Activated CD8-positive, alpha-beta memory T cell treated with anti-CD3 and anti-CD28 coated beads for 1 hour (primary cell): ENCODE measurements at places on chromosomes 4 and X.

GRCh38 chr4:47270201-47270888 is 193.2 kb downstream of the COMMD8 start:
- no peak for DNase-seq

DNA sequence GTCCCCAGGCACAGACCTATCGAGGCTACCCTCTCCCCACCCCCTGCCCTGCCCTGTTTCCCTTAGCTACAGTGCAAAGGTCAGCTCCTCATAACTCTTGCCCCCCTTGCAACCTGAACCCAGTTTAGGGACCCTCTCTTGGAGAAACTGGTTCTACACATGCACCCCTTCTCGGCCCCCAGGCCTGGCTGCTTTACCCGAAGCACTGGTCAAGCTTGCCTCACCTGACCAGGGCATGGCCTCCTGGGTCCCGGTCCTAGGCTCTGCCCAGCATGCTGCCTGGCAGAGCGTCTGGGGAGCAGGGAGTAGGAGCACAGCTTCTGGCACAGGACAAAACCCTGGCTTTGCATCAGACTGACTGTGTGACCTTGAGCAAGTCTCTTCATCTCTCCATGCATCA is 28.0 kb downstream of the ZNF185 start:
- DNase-seq: no peak

GRCh38 chr4:47831026-47831679 is 6.7 kb downstream of the CORIN start:
- DNase-seq: no peak

DNA sequence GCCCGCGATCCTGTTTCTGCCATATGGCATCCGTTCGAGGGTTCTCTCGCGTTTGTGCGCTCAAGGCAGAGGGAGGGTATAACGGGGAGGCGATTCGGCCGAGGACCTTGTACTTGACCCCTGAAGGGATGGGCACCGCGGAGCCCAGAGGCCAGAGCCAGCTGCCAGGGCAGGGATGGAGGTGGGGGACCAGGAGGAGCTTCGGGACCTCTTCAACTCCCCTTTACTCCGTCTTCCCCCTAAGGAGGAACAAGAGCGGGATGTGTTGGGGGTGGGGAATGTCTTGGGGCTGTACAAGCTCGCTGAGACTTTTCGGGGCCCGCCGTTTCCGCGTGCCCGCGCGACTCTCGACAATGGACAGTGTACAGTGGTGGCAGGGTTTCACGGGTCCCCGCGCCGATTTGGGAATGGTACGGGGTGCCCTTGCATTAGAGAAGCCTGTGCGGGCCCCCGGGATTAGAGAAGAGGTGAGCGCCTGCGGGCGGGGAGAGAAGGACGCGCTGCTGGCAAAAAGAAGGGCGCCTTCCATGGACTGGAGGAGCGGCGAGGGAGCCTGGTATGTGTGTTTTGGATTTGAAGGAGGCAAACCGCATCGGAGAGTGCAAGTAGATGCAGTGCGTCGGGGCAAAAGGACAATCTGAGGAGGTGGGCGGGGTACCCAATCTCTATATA is 760 bp downstream of the UGT8 start:
- no peak for DNase-seq

- no peak for DNase-seq
Measured at GRCh38 chr4:156999175-156999517, 27.5 kb upstream of the PDGFC start.

- DNase-seq: no peak
Measured at GRCh38 chrX:130793975-130794374, 109.0 kb downstream of the ENOX2 start.

DNA sequence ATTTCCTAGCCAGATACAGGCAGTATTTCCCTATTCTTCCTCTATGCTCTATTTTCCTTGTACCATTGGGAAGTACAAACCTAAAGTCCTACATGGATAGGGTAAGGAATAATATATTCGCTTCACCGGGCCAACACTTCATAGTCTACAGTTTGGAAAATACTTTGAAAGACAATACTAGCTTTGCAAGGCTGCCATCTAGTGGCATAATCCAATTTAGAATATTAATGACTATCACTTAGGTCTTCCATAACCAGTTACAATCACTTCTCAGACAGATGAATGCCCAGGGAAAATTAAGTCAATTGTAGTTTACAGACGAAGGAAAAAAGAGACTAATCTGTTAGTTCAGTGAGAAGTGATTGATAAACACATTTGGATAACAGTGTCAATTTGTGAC is 141.0 kb upstream of the FAM47C start:
- no peak for DNase-seq

DNA sequence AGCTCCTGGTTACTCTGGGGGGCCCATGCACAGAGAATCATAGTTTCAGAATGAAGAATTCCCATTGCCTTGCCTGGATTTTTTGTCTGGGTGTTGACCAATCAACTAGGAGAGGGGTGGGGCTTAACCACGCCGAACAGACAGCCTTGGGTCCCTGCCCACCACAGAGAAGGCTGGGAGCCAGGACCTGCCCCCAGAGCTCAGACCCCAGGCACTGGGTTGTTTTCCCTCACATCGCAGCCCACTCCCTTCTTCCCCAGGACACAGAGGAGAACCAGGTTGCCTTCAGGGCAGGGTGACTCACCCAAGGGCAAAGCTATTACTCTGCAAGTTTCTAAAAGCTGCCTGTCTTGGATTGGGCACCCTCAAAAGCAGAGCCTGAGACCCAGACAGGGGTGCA is 23.3 kb upstream of the CRMP1 start:
- no peak for DNase-seq

DNA sequence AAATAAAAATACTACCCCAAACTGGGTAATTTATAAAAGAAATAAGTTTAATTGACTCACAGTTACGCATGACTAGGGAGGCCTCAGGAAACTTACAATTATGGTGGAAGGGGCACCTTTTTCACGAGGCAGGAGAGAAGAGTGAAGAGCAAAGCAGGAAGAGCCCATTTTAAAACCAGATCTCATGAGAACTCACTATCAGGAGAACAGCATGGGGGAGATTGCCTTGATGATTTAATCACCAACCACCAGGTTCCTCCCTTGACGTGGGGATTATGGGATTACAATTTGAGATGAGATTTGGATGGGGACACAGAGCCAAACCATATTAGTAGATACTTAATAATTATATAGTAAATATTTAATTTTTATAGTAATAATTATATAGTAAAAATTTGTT is 10.1 kb downstream of the CISD2 start:
- DNase-seq: no peak

GRCh38 chr4:100177126-100177525 is 13.1 kb downstream of the DDIT4L start:
- no peak for DNase-seq

GRCh38 chr4:154019811-154020210 is 230.9 kb upstream of the SFRP2 start:
- no peak for DNase-seq

GRCh38 chr4:176508780-176509331 is 189.1 kb downstream of the SPCS3 start:
- DNase-seq: no peak

- no peak for DNase-seq
Measured at GRCh38 chr4:650461-650860, 23.6 kb downstream of the ATP5ME start.

GRCh38 chrX:35890699-35891098 is 28.8 kb upstream of the CFAP47 start:
- no peak for DNase-seq

DNA sequence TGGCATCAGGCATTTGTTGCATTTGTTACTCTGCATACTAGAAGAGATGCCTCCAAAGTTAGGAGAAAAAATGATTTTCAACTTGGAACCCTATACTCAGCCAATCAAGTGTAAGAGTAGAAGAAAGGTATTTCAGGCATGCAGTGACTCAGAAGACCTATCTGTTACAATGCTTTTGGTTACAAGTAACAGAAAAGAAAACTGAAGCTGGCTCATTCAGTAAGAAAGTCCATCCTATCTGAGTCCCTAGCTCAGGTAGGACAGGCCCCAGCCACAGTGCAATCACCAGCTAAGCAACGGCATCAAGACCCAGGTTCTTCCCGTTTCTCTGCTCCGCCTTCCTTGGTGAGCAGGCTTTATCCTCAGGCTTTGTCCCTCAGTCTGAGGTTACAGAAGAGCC is 23.3 kb downstream of the MECP2 start:
- DNase-seq: no peak

- no peak for DNase-seq
Measured at GRCh38 chrX:153884590-153884989, 1.4 kb downstream of the L1CAM start.

- DNase-seq: no peak
Measured at GRCh38 chrX:21174439-21174838, 199.8 kb upstream of the CNKSR2 start.

DNA sequence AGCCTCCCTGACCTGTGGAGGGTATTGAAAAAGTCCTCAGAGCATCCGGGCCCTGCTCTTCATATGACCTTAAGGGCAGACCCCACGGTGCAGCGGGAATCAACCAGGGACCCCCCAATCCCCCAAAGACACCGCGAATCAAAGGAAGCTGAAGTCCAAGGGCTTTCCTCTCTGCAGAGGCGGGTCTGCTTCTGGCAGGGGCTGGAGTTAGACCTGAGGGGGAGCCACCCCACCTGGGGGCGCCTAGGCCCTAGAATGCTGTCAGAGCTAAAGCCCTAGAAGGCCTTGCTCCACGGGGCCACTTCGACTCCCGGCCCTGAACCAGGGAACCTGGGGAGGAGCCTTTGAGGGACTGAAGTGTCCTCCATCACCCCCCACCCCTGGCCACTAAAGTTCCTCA is 2.8 kb upstream of the HAUS7 start:
- no peak for DNase-seq

- no peak for DNase-seq
Measured at GRCh38 chrX:13250826-13251580, 68.8 kb downstream of the ATXN3L start.

DNA sequence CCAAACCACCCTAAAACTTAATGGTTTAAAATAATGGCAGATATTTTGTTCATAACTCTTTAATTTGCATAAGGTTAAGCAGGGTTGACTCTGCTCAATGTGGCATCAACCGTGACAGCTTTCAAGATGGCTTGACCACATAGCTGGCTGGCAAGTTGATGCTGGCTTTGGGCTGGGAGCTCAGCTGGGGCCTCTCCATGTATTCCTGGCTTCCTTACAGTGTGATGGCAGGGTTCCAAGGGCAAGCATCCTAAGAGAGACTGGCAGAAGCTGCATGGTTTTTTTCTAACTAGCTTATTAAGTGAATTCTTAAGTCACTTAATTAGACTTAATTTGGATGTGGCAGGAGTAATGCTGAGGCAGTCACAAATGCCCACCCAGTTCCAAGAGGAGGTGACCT is 4.5 kb downstream of the RP2 start:
- no peak for DNase-seq

DNA sequence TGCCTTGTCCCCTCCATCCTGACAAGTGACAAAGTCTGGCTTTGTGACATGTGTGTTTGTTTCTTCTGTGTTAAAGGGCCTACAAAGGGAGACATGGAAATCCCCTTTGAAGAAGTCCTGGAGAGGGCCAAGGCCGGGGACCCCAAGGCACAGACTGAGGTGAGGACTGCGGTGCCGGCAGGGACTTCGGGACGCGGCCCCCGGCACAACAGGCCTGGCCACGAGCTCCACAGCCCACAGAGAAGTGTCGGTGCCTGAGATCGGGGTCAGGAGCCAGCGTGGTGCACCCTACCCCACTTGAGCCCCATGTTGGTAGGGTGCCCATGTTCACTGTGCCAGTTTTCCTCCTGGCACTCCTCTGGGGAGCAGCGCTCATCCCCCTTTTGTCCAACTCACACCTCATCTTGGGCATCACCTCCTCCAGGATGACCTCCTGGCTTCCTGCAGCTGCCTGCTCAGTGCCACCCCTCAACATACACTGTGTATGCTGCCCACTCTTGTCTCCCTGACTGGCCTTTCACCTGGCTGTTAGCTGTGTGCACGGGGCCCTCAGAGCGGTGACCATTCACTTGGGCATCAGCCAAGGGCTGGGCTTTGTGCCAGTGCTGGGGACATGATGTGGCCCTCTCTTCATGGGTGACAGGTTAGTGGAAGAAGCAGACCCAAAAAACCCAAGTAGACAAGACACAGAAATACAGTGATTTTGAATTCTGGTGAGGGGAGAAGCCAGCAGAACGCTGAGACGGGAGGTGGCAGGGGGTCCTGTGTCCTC is 17.6 kb downstream of the WFS1 start:
- no peak for DNase-seq

- DNase-seq: no peak
Measured at GRCh38 chr4:86977621-86978184, 42.9 kb downstream of the AFF1 start.

GRCh38 chr4:151874328-151874727 is 113.5 kb upstream of the GATB start:
- DNase-seq: no peak

GRCh38 chrX:47169273-47169672 is 24.3 kb downstream of the RBM10 start:
- DNase-seq: no peak

DNA sequence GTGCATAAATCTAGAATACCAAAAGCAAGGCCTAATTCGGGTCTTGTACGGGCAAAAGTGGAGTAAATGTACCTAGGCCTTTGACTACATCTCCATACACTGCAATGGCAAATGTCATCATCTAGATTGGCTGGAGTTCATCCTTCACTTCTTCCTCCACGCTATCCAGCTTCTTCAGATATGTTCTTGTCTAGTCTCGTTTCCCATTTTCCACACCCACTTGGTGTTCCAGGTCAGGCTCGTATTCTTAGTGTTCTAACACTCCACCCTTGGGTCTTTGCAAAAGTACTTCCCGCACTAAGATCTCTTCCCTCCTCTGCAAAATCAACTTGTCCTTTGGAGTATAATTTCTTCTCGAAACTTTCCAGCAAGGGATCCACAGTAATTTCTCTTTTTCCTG is 1.4 kb downstream of the COQ2 start:
- no peak for DNase-seq

DNA sequence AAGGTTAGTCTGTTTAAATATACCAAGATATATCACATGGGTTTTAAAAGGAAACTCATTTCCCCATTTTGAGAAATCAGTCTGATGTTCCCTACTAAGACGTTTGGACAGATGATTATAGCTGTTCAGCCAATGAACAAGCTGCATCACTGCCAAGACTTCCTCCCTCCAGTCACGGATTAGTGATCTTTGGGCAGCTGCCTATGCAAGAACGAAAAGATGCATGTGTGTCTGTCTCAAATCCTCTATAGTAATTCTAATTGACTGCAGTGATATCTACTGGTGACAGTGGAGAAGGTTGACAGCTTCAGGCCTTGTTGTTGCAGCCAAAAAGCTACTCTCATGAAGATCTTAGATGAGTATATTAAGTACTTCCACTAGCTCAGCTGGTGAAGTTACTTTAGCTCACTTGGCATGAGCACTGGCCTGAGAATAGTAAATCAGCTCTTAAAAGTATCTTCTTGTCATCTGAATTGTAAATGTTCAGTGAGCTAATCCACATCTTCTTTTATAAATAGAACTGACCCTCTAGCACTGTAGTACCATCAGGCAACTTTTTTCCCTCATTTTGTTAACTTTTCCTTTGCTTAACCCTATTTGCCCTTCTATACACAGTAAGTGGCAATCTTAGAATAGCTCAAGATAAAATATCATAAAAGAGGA is 134.5 kb upstream of the PCDH10 start:
- DNase-seq: no peak

- no peak for DNase-seq
Measured at GRCh38 chrX:123486297-123486696, 246.6 kb downstream of the THOC2 start.

GRCh38 chr4:181688432-181688831 is 554.8 kb upstream of the TENM3 start:
- DNase-seq: no peak

GRCh38 chr4:151324752-151325110 is 674 bp downstream of the SH3D19 start:
- DNase-seq: no peak

- DNase-seq: no peak
Measured at GRCh38 chrX:5730556-5730955, 498.1 kb downstream of the NLGN4X start.
